ENCODE measurements at places on chromosomes 1 and 21. TPM values are rescaled to one million over a fixed set of nuclear protein-coding genes. Genes with fewer than 3 reads are reported as not detected.

FCRL2 gene
- total RNA-seq = not detected

DNA sequence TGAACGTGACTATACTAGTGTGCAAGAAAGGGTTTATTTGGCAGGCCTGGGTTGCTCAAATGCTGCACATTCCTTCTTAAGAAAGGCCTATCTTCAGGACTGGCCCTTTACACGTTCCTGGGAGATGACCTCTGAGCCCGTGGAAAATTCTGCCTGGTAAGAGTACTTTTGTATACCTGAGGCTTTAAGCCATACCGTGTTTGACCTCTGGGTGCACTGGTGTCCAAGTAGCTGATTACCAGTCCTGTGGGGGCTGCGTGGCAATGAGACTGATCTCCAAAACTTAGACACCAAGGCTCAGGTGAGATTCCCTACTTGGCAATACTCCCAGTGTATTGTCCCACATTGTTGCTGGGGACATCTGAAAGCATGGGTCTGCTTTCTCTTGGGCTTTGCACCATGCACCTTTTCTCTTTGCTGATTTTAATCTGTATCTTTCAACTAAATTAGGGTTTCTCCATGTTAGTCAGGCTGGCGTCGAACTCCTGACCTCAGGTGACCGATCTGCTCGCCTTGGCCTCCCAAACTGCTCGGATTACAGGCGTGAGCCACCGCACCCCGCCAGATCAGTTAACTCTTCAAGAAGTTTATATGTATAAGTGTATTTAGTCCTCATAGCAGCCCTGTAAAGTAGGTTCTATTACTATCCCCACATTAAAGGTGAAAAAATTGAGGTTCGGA lies 44.5 kb downstream of the TRIM33 start:
- no peak for DNase-seq

- DNase-seq = no peak
These were observed 17.3 kb upstream of the SLC35A3 start for GRCh38 chr1:99952522-99952921.

DNA sequence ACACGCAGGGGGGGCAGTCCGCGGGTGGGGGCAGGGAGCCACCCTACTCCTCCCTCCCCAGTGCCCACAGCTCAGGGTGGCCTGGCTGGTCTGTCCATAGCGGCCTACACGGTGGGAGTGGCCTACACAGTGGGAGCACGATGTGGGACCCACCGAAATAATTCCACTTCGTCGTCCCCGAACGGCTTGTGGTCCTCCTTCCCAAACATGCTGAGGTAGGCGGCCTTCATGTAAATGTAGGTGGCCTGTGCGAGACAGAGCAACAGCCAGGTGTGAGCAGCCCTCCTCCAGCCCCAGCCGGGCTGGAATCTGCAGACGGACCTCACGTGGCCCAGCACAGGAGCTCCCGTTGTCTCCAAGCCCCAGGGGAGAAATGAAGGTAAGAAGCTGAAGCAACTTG lies 34.4 kb downstream of the TTC39A start:
- DNase-seq = peak; percentile 4

GRCh38 chr1:179030683-179031082 lies 5.0 kb downstream of the FAM20B start:
- no peak for DNase-seq

GRCh38 chr1:114384922-114385321 lies 126.1 kb downstream of the TRIM33 start:
- DNase-seq = no peak

DNA sequence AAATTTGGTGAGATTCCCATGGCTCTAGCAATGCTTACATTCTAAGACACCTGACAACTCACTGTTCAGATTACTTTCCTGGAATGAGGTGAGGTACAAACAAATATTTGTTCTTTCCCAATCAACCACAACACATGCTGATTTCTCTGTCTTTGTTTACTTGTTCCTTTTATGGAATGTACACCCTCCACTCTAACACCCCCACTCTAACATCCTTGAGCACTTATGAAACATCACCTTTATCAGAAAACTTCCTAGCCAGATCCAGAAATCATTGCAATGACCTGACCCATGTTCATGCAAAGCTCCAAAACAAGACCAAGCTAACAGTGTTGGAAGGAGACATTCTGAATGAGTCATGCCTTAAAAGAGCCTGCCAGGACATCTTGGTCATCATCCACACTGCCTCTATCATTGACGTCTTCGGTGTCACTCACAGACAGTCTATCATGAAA lies 35.5 kb downstream of the HSD3B1 start:
- no peak for DNase-seq

MAP10 gene
- 0.19 TPM for total RNA-seq

CSRP1 gene
- total RNA-seq = 402 TPM

GRCh38 chr1:197042676-197043341 lies 24.3 kb downstream of the F13B start:
- no peak for DNase-seq

GRCh38 chr1:76298399-76298798 lies 223.9 kb downstream of the ST6GALNAC3 start:
- DNase-seq = no peak

DNA sequence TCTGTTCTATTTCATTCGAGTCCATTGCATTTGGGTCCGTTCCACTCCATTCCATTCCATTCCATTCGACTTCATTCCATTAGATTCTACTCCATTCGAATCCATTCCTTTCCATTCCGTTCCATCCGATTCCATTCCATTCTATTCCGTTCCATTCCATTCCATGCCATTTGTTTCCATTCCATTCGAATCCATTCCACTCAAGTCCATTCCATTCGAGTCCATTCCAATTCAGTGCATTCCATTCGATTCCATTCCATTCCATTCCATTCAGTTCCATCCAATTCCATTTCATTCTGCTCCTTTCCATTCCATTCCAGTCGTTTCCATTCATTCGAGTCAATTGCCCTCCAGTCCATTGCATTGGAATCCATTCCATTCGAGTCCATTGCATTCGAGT lies 2603.7 kb upstream of the TPTE start:
- no peak for DNase-seq

GRCh38 chr1:149916898-149917252 lies 769 bp downstream of the SV2A start:
- DNase-seq = no peak

- no peak for DNase-seq
These were observed 41.3 kb upstream of the C1orf87 start for GRCh38 chr1:60114745-60115318.

DNA sequence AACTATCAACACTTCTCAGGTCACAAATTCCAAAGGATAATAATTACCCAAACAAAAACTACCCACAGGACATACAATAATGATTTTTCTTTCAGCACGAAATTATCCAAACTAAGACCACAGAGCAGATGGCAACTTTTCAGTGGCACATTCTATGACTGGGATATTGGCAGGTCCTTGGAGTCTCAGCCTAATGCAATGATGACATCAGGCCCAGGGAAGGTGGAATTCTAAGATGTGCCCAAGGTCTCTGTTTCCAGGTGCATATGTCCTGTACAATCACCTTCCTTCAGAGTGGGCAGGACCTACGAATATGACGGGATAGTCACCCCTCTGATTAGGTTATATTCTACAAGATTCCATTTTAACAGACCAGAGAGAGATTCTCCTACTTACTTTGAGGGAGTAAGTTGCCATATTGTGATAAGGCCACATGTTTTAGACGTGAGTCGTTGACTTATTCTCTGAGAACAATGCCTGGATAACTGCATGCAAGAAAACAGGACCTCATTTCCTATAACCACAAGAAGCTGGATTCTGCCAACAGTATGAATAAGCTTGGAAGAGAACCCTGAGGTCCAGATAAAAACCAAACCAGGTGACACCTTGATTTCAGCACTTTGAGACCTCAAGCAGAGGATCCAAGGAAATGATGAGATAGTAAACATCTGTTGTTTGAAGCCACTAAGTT lies 69.9 kb downstream of the ZC3H11B start:
- DNase-seq = no peak

GRCh38 chr1:43832255-43832654 lies 101.3 kb upstream of the ARTN start:
- DNase-seq = no peak

DNA sequence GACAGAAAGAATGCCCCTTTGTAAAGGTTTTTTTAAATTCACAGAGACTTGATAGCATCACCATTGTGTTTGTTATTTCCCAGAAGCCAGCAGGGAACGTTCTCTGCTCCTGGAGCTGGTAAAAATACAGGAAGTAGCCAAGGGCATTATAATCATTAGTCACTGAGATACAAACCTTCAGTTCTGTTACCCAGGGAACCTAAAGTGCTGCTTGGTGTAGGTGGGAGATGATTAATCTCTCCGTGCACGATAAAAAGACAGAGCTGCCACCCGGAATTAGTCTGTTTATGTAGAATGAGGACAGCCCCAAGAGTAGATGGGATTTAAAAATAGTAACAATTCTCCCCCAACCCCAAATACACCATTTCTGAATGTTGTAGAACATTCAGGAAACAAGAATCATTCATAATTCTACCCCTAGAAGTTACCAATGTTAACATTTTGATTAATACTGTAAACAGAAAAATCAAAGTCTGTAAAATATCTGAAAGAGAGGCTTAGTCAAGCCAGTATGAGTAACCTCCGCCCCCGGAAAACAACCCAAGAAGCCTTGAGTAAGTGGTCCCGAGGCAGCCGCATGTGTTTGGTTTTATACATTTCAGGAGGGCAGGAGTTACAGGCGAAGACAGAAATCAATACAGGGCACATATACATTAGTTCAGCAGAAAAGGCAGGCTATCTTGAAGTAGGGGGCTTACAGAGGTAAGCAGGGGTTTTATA lies 45.3 kb upstream of the CTBS start:
- DNase-seq = peak; percentile 43

DNA sequence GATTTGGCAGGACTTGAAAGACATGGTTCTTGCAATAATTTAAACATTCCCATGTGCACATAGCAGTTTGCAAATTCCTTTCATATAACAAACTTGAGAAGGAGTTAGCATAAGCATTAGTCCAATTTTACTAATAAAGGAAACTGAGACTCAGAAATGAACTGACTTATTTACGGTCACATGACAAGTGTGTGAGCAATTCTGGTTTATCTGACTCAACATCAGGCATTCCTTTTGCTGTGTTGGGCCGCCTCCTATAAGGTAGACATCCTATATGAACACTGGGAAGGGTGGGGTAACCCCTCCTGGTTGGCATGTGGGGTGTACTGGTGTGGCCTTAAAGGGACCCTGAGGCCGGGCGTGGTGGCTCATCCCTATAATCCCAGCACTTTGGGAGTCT lies 8.5 kb upstream of the CPT2 start:
- DNase-seq = no peak

DNA sequence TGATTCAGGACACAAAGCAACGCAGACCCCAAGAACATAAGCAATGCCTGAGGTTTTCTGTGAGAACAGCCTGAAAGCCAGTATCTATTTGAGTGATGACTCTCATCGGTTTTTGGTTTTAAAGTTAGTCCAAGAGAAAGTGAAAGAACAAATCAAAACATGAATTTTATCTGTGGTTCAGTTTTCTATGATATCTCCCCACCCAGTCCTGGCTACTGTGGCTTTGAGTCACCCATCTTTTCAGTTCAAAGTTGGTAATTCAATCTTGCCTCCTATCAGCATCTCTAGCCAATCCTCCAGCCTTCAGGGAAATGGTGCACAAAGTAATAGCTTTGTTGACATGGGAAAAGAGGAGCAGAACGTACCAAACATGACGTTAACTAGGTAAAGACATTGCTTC lies 40.5 kb upstream of the KRTAP19-8 start:
- no peak for DNase-seq

- DNase-seq = no peak
These were observed 6.3 kb upstream of the LRRC52 start for GRCh38 chr1:165537356-165538109.

ASCL5 gene
- not detected for total RNA-seq

DNA sequence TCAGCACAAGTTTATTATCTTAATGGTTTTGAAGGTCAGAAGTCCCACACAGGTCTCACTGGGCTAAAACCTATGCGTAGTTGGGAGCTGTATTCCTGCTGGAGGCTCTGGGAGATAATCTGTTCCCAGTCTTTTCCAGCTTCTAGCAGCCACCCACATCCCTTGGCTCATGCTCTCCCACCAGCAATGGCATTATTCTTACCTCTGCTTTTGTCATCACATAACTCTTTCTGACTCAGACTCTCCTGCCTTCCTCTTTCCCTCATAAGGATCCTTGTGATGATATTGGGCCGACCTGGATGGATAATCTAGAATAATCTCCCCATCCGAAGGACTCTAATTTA lies 122.2 kb upstream of the PRDX6 start:
- DNase-seq = no peak

- DNase-seq = no peak
These were observed 2.2 kb upstream of the KCNA3 start for GRCh38 chr1:110676970-110677369.

DNA sequence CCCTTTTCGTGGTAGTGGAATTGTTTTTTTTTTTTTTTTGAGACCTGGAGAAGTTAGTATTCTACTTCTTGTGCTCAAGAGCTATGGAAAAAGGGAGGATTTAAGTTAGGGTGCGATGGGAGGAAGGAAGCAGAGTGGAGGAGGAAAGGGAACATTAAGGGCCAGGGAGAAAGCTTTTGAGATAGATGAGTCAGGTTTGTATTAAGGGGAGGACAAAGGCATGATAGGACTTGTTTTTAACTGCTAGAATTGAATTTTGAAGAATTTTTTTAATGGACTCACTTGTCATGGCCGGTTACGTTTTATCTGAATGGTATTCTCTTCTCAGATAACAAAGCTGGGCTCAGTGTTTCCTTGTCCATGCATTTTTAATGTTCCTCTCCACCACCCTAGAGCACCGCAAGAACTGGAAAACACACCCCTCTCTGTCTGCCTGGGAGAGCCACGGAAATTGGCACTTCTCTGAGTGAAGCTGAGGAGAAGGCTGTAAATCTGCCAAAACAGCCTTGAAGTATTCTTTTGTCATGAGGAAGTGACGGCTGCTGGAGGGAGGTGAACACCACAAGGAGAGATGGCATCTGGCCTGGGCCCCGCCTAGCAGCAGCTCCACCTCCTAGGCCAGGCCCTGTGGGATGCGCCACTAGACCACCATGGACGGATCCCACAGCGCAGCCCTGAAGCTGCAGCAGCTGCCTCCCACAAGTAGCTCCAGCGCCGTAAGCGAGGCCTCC lies 3.5 kb downstream of the NIPAL3 start:
- DNase-seq = no peak

DNA sequence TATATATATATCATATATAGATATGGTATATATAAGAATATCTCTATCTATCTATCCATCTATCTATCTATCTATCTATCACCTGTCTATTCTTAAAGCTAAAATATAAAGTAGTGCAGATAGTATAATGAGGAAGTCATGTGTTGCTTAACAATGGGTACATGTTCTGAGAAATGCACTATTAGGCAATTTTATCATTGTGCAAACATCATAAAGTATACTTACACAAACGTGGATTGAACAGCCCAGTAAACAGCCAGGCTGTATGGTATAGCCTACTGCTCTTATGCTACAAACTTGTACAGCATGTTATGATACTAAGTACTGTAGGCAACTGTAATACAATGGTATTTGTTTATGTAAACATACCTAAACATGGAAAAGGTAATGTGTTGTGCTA lies 621.0 kb upstream of the NCAM2 start:
- no peak for DNase-seq

GRCh38 chr1:103958699-103959098 lies 209.0 kb downstream of the AMY1C start:
- no peak for DNase-seq

IL10 gene
- total RNA-seq = not detected
